ENCODE measurements at places on chromosomes 5 and 9.

- no peak for DNase-seq
Observed at GRCh38 chr5:72477176-72477575, 30.0 kb downstream of the ZNF366 start.

DNA sequence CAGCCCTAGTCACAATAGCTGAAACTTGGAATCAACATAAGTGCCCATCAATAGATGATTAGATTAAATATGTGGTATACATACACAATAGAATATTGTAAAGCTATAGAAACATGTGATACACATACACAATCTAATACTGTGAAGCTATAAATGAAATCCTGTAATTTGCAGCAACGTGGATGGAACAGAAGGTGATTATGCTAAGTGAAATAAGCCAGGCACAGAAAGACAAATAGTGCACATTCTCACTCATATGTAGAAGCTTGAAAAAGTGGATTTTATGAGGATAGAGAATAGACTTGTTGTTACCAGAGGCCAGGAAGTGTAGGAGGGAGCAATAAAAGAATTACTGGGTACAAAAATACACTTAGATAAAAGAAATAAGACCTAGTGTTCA lies 181.5 kb upstream of the TYRP1 start:
- DNase-seq = no peak

DNA sequence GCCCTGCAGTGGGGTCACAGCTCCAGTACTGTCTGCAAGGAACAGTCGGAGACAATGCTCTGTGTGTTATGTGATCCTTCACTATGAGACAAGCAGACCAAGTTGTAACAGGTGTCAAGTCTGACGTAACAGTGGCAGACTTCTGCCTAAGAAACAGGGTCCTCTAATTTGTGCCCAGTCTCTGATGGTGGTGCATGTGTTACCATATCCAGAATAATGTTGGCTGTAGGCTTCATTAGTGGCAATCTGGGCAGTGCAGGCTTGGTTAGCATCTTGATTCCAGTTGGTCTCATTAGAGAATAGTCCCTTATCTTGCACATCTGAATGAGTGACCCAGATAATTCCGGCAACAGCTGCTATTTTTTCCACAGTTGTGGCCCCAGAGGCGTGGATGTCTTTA lies 33.8 kb downstream of the ZNF131 start:
- no peak for DNase-seq

DNA sequence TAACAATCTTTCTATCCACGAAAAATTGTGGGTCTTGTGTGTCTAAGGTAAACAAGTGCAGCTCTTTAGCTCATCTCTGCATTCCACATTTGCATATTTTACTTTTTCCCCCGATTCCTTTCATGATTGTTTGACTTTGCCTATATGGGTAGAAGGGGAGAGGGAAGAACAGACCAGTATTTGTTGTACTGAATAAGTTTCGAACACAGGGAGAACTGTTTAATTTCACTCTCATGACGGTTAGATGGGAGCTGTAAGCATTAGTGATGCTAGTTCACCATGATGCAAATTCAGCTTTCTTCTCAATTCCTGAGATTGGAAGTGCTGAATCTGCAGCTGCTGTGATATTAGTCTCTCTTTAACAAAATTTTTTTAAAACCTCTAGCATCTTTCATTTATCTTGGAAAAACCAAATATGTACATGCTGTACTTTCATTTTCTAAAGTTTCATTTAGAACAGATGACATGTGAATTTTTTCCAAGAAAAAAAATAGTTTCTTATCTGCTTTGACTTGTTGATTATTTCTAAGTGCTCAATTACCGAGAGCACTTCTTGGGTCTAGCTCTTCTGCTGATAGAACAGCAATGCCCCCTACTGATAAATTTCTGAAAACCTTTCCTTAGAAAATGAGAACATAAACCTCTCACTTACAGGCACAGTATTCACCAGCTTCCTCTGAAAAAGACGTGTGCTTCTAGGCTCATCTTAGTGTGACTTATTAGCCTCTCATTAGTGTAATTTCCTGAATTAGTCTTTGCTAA lies 149.5 kb downstream of the BAAT start:
- DNase-seq = no peak

DNA sequence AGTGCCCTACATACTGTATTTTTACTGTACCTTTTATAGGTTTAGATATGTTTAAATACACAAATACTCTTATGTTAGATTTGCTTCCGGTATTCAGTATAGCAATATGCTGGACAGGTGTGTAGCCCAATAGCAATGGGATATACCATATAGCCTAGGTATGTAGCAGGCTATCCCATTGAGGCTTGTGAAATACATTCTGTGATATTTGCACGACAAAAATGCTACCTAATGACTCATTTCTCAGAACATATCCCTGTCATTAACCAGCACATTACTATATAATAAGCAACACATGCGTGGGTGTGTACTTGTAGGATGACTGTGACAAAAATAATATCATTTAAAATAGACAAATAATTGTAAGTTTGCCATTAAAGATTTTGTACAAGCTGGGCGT lies 208.8 kb downstream of the MRPS30 start:
- no peak for DNase-seq

GRCh38 chr9:114813717-114814418 lies 8.0 kb upstream of the TNFSF15 start:
- no peak for DNase-seq

- DNase-seq = peak; percentile 40
Observed at GRCh38 chr9:135925496-135926133, 18.3 kb upstream of the CAMSAP1 start.

- DNase-seq = no peak
Observed at GRCh38 chr5:2688586-2688985, 62.9 kb downstream of the IRX2 start.

- DNase-seq = no peak
Observed at GRCh38 chr5:120436996-120437395, 27.1 kb upstream of the PRR16 start.

DNA sequence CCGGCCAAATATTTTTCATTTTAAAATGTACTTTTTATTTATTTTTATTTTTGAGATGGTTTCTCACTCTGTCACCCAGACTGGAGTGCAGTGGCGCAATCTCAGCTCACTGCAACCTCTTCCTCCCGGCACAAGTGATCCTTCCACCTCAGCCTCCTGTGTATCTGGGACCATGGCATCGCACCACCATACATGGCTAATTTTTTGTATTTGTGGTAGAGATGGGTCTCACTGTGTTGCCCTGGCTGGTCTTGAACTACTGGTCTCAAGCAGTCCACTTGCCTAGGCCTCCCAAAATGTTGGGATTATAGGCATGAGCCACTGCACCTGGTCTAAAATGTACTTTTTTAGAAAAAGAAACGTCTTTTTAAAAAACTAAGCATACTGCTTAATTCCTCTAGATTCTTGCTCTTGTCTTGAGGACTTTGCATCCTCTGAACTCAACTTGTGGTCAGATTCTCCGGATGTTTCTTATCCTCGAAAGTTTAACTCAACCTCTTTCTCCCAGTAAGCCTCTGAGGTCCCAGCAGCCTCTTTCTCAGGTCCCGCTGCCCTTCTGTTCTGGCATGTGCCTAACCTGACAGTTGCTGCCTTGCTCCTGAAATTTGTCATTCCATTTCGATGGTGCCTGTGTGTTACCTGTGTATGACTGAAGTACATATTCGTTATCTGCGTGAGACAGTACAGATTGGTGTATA lies 63.0 kb downstream of the TRIO start:
- DNase-seq = no peak

- no peak for DNase-seq
Observed at GRCh38 chr9:38435521-38435920, 11.3 kb upstream of the IGFBPL1 start.
